ENCODE measurements at places on chromosomes 6 and 20.

GRCh38 chr20:4593149-4593525, 128.6 kb upstream of the PRND start:
- no peak for DNase-seq

DNA sequence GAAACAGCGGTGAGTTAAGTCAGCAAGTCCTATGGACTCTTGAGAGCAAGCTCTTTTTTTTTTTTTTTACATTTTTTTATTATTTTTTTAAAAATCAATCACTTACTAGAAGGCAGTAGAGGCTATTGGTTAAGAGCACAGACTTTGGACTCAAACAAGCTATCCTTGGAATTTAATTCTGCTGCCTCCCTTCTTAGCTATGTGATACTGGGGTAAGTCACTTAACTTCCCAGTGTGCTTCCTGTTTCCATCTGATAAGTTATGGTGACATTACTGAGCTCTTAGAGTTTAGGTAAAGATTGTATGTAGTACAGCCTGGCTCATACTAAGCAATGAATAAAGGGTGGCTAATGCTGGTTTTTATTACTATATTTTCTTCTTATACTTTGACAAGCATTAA, 770.5 kb upstream of the FLRT3 start:
- no peak for DNase-seq

DNA sequence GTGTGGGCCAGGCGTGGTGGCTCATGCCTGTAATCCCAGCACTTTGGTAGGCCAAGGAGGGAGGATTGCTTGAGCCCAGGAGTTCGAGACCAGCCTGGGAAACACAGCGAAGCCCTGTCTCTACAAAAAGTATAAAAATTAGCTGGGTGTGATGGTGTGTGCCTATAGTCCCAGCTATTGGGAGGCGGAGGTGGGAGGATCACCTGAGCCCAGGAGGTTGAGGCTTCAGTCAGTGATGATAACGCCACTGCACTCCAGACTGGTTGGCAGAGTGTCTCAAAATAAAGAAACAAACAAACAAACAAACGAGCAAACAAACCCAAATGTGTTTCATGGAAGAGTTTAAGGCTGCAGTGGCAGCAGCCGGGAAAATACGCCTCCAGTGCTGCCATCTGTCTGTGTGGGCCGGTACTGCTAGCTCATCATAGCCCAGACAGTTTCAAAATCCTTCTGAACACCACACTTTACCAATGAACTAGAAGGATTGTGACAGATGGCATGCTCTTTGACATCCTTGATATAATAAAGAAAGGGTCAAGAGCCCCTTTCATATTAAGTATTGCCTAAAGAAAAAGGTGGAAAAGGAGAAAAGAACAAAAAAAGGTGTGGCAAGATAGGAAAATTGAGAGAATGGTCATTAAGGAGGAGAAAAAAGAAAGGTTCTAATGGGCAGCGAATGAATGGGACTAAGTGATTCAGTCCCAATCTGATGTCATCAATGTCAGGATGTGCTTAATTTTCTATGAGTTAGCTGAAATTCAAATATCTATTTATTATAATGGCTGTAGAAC, 298.6 kb downstream of the SYNE1 start:
- DNase-seq: peak; percentile 43

GRCh38 chr20:40980828-40981310, 47.8 kb upstream of the TOP1 start:
- DNase-seq: no peak

DNA sequence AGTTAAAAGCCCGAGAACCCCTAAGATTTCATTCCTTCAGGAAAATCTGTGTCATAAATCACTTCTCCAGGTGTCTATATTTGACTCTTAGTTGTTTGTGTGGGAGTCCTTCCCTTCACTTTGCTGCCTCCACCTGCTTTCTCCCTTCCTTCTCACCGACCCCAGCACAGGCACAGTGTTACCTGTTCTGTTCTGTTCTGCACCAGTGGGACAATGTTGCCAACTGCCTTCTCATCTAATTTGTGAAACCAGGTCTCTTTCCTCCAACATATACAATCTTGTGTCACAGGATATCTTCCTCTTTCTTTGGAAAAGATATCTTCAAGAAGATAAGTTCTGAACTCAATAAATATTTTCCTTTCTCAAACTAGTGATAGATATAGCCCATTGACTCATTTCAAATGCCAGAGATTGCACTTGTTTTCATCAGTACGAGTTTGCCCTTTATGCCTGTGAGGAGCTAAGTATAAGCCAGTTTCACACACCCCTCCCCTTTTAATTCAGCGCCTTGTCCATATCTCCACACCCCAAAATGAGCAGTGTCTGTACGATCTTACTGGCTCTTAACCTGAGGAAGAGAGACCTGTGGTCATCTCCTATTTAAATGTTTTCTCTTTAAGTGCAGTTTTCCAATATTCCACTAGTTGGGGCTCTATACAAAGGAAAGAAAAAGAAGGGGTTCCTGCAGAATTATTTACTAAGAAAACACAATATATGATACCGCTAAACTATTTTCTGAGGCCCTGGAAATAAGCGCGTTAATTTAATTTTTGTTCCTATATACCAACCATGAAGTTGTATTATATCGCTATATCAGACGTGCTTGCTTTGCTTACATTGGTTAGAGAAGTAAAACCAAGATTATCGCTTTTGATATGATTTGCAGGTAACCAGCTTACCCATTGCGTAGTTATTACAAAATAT, 81.6 kb upstream of the PREP start:
- DNase-seq: no peak

GRCh38 chr20:36474563-36474962, 66.8 kb upstream of the MYL9 start:
- no peak for DNase-seq

DNA sequence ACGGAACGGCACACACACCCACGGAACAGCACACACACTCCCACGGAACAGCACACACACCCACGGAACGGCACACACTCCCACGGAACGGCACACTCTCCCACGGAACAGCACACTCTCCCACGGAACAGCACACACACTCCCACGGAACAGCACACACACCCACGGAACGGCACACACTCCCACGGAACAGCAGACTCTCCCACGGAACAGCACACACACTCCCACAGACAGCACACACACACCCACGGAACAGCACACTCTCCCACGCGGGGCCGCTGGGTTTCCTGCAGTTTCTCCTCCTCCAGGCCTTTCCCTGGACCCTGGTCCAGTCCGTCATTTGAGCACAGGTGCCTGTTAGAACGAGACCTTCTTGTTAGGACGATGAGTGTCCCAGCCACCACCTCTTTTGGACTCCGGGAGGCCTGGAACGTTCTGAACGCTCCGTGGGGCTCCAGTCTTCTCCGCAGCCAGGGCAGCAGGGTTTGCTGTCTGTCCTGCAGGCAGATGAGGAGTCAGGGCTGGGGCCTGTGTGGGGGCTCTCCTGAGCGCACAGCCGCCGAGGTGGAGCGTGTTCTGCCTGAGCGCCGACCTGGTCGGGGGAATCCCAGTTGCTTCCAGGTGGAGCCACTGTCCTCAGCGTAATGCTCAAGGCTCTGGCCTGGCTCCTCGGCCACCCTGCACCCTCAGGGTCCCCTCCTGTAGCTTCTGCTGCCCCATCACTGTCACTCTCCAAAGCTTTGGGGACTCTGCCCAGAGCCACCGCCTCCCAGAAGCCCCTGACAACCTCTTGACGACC, 17.6 kb upstream of the TNFRSF6B start:
- no peak for DNase-seq

DNA sequence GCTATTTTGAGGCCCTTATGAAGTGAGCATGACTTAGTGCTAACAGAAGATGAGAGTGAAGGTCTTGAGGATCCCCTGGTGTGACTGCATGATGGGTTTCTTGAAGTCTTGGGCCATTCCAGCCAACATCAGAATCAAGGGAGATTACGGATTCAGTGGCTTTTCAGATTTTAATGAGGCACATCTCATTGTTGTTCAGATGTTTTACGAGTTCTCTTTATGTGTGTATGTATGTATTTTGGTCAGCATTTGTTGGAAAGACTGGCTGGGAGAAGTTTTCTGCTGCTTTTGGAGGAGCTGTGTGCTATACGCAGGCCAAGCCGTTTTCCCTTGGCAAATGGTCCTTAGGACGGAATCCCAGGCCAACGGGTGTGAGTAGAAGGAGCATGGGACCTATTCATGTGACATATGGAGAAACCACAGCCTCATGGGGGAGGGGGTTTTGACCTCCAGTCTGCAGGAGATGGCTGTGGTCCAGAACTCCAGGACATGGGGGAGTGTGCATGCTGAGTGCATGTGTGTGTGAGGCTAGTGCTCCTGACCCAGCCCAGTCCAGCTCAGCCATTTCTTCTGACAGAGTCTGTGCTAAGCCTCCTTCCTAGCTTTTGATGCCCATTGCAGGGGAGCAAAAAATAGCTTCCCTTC, 35.3 kb downstream of the CHMP4B start:
- no peak for DNase-seq

Measured in effector CD4-positive, alpha-beta T cell (primary cell).